Right lobe of liver (tissue), 6 donors: ENCODE measurements at places on chromosomes 1 and 21. TPM values are rescaled to one million over a fixed set of nuclear protein-coding genes. Genes with fewer than 3 reads are reported as not detected.

- H3K36me3 ChIP-seq: no peaks in the 10 kb centered on the region
- H3K27me3 ChIP-seq: no peaks in the 10 kb centered on the region
- no peak within 1 kb of the TSS for H3K4me3 ChIP-seq
- H3K27ac ChIP-seq: no peak within 1 kb of the TSS
- H3K4me1 ChIP-seq: no peaks in the 10 kb centered on the region
Measured at GRCh38 chr21:42403611-42404231, at the start of gene UBASH3A. Gene UBASH3A (plus strand): TSS chr21:42403902. CDS start chr21:42403946, 44 bp downstream.

DNA sequence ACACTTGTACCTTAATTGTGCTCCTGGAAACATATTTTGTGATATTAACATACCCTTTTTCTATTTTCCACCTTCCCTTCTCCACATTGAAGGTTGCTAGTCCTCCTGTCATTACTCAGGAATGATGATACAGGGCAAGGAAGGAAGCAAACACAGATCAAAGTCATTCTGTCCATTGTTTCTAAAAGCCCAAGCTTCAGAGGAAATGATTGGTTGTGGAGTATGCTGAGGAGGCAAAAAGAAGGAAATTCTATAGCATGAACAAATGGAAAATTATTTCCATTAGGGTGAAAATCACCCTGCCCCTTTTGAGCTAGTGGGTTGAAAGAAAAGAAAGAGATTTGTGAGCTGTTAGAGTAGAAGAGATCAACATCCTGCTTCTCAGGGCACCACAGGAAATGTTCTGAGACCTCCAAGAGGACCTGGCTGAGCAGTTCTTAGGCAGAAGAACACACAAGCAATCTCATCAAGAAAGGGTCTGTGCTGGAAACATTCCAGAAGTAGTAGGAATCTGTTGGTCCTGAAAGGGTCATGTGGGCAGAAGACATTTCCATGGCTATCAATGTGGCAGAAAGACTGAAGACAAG lies 29.0 kb upstream of the PRRX1 start:
- H3K27me3 ChIP-seq: no peaks in the 10 kb centered on the region
- no peaks in the 10 kb centered on the region for H3K4me1 ChIP-seq
- H3K27ac ChIP-seq: no peak overlapping the region
- no peak for DNase-seq
- no peak overlapping the region for H3K4me3 ChIP-seq

DNA sequence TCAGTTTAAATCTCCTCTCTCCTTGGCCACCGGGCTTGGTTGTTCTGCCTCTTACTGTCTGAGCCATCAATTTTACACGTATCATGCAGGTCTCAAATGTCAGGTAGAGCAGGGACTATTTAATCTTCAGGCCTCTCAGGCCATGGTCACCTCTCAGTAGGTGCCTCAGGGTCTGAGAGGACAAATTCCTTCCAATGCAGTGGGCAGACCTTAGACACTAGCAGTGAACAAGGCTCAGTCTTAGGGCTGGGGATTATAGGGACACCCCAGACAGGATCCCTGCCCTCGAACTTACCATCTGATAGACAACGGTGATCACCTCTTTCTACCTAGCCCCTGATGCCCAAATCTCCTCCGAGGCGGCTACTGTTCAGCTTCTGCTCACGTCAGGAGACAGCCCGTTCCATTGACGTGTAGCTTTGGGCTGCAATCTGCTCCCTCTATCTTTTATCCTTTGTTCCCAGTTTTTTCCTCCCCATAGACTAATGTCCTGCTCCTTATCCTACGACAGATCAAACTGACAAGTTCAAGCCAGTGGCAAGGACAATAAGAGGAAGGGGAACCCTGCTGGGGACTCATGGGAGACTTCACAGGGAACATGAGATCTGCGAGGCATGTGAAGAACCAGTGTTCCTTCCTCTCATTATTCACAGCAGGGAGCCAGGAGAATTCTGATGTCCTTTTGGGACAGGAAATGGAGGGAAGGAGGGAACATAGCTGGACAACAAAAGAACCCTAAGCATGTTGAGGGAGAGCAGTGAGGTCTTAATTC lies 1.4 kb upstream of the MYOG start:
- DNase-seq: no peak
- H3K4me3 ChIP-seq: no peak overlapping the region
- H3K27ac ChIP-seq: no peak overlapping the region
- no peaks in the 10 kb centered on the region for H3K36me3 ChIP-seq

DNA sequence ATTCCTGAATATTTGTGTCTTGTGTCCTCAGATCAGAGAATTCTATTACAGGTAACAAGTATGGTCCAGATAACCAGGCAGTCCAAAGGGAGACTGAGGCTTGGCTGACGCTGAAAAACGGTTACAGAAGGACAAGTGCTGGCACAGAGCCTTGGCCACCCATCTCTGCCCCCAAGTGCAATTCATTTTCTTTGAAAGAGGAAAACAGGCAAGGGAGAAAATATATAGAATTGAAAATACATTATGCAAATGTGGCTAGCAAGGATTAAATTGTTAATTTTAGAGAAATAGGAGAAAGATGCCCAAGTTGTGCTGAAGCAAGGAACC lies 1.2 kb downstream of the SORT1 start:
- H3K4me1 ChIP-seq: no peaks in the 10 kb centered on the region
- peak overlapping the region; percentile 62 for H3K4me3 ChIP-seq
- DNase-seq: no peak
- H3K36me3 ChIP-seq: peaks cover 5% of the 10 kb centered on the region
- H3K27me3 ChIP-seq: no peaks in the 10 kb centered on the region

- no peaks in the 10 kb centered on the region for H3K27me3 ChIP-seq
- H3K4me3 ChIP-seq: no peak overlapping the region
- H3K4me1 ChIP-seq: no peaks in the 10 kb centered on the region
- no peak overlapping the region for H3K27ac ChIP-seq
Measured at GRCh38 chr1:154663471-154664060, 55.6 kb upstream of the ADAR start.

DNA sequence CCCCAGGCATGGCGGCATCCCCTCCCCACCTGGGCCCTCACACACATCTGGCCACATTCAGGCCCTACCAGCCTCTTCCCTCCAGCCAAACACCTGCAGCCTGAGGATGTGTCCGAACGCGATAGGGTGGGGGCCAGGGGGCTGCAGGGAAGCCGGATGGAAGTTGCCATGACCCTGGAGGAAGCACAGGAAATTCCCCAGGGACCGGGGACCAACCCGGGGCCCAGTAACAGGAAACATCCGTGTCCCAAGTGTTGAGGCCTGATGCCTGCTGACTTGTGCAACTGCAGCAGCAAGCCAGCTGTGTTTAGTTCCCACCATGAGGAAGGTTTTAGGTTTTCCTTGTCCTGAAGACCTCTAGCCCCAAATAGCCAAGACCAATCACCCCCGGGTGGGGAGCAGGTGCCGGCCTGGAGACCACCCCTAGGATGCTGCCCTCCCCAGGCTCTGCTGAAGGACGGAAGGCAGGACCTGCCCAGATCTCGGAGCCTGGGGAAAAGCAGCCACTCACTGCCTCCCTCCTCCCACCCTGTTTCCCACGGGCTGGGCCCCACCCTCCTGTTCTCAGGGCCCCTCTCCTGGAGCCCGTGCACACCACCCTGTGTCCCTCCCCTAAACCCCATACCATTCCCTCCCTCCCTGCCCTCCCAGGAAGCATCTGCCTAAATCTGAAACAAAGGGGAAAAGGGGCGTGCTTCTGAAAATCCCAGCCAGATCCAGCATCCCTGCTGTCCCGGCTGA lies 29.8 kb downstream of the MEGF6 start:
- DNase-seq: no peak
- no peaks in the 10 kb centered on the region for H3K27me3 ChIP-seq
- H3K4me1 ChIP-seq: no peaks in the 10 kb centered on the region
- H3K4me3 ChIP-seq: no peak overlapping the region
- no peak overlapping the region for H3K27ac ChIP-seq
- H3K36me3 ChIP-seq: no peaks in the 10 kb centered on the region

- H3K4me1 ChIP-seq: no peaks in the 10 kb centered on the region
- H3K36me3 ChIP-seq: no peaks in the 10 kb centered on the region
- no peak for DNase-seq
- no peak overlapping the region for H3K4me3 ChIP-seq
Measured at GRCh38 chr1:41351262-41352151, 9.7 kb upstream of the FOXO6 start.

DNA sequence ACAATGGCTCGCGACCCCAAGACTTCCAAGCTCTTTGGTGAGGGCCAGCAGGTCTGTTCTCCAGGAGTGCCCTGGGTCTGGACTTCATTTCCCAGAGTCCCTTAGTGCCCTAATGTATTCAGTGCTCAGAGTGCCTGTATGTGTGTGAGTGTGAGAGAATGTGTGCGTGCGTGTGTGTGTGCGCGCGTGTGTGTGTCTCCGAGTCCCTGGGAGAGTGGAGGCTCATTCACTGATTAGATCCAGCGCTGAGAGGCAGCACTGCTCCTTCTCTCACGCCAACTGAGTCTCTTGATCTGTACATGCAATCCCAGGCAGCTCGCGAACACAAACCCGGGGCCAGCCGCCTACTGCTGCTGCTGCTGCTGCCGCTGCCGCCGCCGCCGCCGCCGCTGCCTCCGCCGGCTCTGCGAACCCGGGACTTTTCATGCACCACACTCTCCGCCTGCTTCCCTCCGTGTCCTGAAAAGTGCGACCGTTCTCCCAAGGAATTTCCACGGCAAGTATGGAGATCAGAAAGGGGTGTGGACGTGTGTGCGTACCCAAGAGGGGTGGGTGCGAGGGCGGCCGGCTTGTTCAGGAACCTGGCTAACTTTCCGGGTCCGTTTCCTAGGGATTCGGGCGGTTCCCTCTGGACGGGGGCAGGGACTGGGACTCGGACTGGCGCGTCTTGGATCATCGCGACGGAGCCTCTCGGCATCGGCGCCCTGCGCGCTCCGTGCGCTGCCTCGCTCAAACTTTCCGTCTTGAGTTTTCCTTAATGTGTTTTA lies at the start of gene RNF220:
Gene RNF220, plus strand, starts transcription at position 225 of the 767 bp plus-strand sequence.
- no peaks in the 10 kb centered on the region for H3K4me1 ChIP-seq
- peaks cover 43% of the 10 kb centered on the region for H3K27me3 ChIP-seq
- no peak within 1 kb of the TSS for H3K27ac ChIP-seq
- H3K4me3 ChIP-seq: peak within 1 kb of the TSS; percentile 25
- peak; percentile 59 for DNase-seq

GRCh38 chr21:38714039-38714817 lies 91.5 kb upstream of the ETS2 start:
- H3K27me3 ChIP-seq: no peaks in the 10 kb centered on the region
- H3K4me1 ChIP-seq: no peaks in the 10 kb centered on the region
- DNase-seq: no peak
- no peak overlapping the region for H3K4me3 ChIP-seq

DNA sequence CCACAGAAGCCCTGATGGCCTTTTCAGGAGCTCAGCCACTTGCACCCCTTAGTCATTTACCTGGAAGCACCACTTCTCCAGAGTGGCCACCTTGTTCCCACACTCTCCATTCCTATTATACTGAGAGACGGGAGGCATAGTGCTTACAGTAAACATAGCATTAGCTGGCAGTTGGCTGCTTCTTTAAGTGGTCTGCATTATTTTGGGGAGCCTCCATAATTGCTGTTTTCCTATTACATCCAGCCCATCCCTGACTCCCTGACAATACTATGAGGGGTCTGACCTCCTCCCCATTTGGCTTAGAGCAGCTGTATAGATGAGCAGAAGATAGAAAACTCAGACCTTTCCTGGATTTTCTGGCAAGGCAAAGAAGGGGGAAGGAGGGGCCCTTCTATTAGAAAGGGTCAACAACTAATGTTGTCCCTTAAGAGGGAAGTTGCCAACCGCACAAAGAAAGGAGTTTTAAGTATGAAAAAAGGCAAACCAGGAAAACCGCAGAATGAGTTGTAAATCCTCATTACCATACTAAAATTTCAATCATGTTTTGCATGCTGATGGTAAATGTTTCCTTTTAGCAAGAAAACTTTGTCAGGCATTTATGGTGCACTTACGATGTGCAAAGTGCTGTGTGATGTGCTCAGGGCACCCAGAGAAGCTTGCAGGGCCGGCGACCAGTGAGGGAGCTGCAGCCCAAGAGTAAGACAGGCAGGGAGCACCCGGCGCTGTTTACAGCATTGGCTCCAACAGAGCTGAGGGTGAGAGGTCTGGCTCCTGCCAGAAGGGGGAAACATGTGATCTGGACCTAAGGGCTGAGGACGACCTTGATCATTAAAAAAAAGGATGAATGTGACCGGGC lies 167.3 kb downstream of the ZZZ3 start:
- H3K4me1 ChIP-seq: no peaks in the 10 kb centered on the region
- H3K4me3 ChIP-seq: no peak overlapping the region
- no peak for DNase-seq
- no peak overlapping the region for H3K27ac ChIP-seq
- no peaks in the 10 kb centered on the region for H3K36me3 ChIP-seq
- no peaks in the 10 kb centered on the region for H3K27me3 ChIP-seq

DNA sequence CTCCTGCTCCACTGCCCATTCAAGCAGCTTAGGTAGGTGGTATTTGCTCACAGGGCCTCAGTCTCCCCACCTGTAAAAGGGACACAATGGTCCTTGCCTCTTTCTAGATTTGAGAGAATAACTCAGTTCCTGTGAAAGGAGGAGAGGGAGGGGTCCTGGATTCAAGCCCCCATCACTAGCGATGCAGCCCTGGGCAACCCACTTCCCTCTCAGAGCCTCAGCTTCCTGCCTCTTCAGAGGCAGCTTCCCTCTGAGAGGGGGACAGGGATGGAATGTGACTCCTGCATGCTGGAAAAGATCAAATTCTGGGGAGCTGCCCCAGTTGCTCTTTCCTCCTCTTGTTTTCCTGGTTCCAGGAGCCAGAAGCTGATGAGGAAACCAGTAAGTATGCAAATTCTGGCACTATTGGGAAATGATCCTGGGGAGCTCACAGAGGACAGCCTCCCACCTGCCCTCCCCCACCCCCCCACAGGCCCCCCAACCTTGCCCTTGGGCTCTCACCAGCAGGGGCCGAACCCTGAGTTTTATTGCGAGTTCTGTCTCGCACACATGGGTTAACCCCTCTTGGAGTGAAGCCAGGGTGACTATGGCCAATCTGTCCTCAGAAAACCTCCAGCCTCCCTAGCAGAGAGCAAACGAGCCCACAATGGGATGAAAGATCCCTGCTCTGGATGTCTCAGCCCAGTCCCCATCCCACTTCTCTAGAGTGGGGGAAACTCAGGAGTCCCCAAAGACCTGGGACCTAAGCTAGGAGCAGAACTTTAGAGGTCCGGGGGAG lies 11.7 kb downstream of the ZC3H12A start:
- no peaks in the 10 kb centered on the region for H3K27me3 ChIP-seq
- peaks cover 47% of the 10 kb centered on the region for H3K36me3 ChIP-seq
- no peaks in the 10 kb centered on the region for H3K4me1 ChIP-seq
- peak; percentile 42 for DNase-seq
- no peak overlapping the region for H3K4me3 ChIP-seq
- no peak overlapping the region for H3K27ac ChIP-seq

DNA sequence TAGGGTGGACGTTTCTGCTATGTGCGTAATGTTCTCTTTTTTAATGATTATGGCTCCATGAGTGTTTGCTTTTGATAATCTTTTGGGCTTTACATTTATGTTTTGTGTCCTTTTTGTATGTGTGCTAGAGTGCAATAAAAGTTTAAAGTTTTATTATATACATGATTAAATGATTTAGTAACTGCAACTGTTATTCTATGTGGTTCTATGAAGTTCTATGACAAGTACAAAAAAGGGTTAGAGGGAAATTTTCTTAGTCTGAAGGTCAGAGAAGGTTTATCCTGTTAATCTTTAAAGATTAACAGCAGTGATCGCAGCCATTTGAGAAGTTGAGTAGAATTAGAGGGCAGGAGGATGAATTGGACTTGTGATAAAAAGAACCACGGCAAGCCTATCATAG lies 386.4 kb upstream of the CHRM3 start:
- H3K4me3 ChIP-seq: no peak overlapping the region
- no peaks in the 10 kb centered on the region for H3K27me3 ChIP-seq
- H3K36me3 ChIP-seq: no peaks in the 10 kb centered on the region
- no peak for DNase-seq

PPP1R8 gene
- total RNA-seq: 12.4 TPM

CFAP57 gene
- not detected for total RNA-seq

GJA5 gene
- 0.93 TPM for total RNA-seq

AADACL3 gene
- not detected for total RNA-seq

KRTAP21-2 gene
- not detected for total RNA-seq

KCNA2 gene
- total RNA-seq: 0.10 TPM

RBM11 gene
- not detected for total RNA-seq

SELL gene
- total RNA-seq: 0.80 TPM
